PC-3 (cell line): ENCODE measurements at places on chromosomes 2 and 18. TPM values are rescaled to one million over a fixed set of nuclear protein-coding genes. Genes with fewer than 3 reads are reported as not detected.

LINC00305 gene
- total RNA-seq = not detected in 2 replicates

STAT1 gene
- total RNA-seq = 45.6 and 47.9 TPM in 2 replicates

FOXD4L1 gene
- total RNA-seq = 0.33 TPM in 1 of 2 replicates, not detected in the other

GALNT3 gene
- 40.9 and 44.8 TPM in 2 replicates for total RNA-seq

PFN4 gene
- 0.44 and 2.3 TPM in 2 replicates for total RNA-seq

ICOS gene
- not detected in 2 replicates for total RNA-seq

ALLC gene
- total RNA-seq = not detected in 2 replicates

PCARE gene
- not detected in 2 replicates for total RNA-seq

ANKRD36C gene
- total RNA-seq = 8.5 and 17.6 TPM in 2 replicates

DNER gene
- 1.1 and 4.0 TPM in 2 replicates for total RNA-seq

RBFA gene
- total RNA-seq = 38.9 and 50.7 TPM in 2 replicates
